ENCODE measurements at places on chromosomes 2 and 18.

DNA sequence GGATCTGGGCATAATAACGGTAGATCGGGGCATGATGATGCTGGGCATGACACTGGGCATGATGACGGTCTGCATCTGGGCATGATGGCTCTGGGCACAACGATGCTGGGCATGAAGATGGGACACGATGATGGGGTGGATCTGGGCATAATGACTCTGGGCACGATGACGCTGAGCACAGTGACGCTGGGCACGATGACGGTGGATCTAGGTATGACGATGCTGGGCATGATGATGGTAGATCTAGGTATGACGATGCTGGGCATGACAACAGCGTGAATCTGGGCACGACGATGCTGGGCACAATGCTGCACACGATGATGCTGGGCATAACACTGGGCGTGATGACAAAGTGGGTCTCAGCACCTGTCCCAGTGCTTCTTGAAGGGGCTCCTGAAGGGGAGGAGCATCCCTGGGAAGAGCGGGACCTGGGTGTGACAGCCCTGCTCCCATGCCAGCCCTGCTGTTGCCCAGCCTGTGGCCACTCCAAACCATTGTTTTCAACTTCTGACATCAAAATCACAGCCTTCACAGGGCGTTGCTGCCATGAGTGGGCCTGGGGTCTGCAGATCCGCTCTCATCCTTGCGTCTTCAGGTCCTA is 30.4 kb upstream of the ALLC start:
- DNase-seq: no peak

- DNase-seq: no peak
Measured at GRCh38 chr2:47277187-47277586, 122.1 kb upstream of the STPG4 start.

DNA sequence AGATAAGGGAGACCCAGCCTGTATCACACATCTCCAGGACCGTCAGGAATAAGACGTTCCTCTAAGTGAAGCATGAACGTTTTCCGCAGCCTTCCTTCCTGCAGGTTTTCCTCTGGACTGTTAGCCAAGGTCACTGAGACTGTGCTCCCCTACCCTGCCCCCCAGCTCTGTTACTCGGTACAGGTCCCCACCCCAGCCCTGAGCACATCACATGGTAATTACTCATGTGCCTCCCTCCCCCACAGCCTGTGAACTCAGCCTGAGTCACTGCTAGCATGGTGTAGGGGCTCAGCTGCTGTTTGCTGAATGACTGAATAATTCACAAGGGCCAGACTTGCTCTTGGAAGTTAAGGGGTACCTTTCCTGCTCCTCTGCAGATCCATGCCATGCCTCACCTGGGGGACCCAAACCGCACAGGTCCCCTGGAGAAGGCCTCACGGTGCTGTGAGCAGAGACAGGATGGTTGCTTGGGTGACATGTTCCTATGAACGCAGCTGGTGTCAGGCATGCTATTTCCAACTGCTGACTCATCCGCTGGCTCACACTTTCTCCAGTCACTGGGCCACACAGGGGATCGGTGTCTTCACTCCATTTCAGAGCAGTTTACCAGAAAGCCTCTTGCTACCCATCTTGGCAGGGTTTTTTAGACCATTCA is 88.2 kb downstream of the PLB1 start:
- DNase-seq: no peak

DNA sequence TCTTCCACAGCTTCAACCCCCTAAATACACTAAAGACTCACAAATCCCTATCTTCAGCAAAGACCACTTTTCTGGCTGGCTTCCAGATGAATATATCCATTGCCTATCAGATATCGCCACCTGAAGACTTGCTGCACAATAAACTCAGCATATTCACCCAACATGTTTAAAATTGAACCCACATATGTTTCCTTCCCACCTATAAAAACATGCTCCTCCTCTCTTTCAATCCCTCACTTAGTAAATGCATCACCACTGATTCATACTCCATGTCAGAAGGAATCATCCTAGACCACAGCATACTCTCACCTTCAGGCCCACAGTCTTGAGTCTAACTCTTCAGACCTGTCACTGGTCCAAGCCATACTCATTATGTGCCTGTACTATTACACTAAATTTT is 5.3 kb downstream of the SPC25 start:
- DNase-seq: no peak

- DNase-seq: no peak
Measured at GRCh38 chr2:140177086-140177485, 1396.9 kb upstream of the NXPH2 start.

DNA sequence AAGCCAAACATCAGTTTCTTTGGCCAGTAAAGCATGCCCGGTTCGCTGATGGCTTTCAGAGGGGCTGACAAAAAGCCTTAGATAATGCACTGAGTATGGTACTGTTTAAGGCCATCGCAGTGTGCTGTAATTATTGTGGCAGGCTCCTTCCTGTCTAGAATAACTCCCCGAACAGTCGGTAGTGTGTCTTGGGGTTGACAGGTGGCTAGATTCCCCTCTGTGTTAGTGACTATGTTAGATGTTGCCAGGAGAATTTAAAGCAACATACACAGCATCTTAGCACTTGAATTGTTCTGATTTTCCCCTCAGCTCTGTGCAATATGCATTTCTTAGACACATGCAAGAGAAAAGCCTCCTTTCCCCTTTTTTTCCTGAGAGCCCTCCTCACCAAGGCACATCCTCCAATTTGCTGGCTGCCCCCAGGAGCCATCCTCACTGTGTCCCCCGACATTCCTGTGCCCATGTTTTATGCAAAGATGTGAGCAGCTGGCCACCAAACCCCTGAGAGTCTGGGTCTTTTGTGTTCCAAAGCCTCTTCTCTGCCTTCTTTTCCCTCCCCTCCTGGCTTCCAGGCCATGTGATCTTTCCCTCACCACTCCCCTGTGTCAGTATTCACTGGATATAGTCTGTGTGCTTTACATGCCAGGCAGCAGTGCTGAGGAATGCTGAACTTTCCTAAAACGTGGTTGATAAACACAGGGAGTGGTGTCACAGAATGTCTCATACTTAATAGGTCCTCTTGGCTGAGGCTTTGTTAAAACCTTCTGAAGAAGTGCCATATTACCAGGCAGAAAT is 331.5 kb downstream of the HRH4 start:
- no peak for DNase-seq

DNA sequence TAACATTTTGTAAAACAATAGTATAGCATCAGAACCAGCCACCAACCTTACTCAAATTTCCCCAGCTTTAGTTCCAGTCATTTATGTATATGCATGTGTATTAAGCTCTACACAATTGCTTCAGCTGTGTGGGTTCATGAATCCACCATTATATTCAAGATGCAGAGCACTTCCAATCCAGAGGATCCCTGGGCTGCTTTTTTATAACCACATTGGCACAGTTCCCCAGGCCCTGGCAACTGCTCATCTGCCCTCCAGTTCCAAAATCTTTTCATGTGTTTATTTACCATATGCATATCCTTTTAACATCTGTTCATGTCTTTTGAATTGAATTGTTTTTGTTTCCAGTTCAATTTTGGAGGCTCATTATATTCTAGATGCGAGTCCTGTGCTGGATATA is 482.9 kb upstream of the HS6ST1 start:
- DNase-seq: no peak

DNA sequence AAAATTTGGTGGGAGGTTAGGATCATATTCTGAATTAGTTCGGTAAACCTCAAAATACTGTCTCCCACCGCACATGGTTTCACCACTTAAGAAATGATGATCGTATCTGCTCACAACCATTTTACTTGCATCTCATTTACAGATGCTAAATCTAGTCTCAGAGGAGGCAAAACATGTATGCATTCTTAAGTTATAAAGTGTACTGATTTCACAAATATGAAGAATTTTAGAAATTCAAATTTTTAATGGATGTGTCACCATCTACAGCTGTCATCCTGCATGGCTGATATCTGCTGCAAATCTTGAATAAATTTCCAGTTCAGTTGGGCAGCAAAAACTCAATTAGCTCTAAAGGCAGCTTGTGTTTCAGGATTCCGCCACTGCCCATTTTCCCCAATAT is 243.3 kb upstream of the KCNJ3 start:
- no peak for DNase-seq

GRCh38 chr2:215435280-215435869 is 493 bp downstream of the FN1 start:
- no peak for DNase-seq

GRCh38 chr2:223976635-223977226 is 19.5 kb downstream of the MRPL44 start:
- DNase-seq: no peak

DNA sequence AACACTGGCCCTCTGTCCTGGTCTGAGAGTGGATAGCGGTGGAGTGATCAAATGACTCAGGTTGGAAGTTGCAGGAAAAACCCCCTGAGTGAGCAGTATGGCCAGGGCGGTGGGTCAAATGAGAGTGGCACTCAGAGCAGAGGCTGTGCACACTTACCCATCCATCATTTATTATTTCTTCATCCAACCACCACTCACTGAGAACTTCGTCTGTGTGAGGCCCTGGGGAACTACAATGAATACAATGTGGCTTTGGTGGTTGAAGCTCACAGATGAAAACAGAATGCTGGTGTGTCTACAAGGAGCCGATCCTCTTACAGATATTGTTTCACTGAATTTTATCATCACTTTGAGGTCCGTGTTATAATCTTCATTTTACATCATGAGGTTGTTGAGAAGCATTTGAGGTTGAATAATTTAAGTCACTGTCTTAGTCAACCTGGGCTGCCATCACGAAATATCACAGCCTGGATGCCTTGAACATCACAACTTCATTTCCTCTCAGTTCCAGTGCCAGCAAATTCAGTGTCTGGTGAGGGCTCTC is 73.4 kb upstream of the ID2 start:
- no peak for DNase-seq

DNA sequence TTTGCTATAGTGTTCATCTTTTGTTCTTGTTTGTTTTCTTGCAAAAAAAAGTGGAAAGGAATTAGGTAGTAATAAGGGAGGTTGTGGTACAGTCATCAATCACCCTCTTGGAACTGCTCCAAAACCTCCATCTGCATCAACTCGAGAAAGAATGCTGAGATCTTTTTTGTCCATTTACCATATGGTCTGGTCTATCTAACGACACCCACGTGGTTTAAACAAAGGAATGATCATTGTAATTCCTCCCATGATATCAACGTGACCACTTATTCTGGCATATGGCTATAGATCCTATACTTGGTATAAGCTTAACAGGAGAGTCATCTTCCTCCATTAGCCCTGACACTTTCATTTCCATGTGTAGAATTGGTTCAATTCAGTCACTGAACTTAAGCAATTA is 1025.3 kb upstream of the NXPH2 start:
- DNase-seq: no peak

Measured in KG1 (cell line).